ENCODE measurements at places on chromosomes 6 and 20.
A peak's percentile ranks its signal among the peaks of the same experiment; 100 is the strongest.

DNA sequence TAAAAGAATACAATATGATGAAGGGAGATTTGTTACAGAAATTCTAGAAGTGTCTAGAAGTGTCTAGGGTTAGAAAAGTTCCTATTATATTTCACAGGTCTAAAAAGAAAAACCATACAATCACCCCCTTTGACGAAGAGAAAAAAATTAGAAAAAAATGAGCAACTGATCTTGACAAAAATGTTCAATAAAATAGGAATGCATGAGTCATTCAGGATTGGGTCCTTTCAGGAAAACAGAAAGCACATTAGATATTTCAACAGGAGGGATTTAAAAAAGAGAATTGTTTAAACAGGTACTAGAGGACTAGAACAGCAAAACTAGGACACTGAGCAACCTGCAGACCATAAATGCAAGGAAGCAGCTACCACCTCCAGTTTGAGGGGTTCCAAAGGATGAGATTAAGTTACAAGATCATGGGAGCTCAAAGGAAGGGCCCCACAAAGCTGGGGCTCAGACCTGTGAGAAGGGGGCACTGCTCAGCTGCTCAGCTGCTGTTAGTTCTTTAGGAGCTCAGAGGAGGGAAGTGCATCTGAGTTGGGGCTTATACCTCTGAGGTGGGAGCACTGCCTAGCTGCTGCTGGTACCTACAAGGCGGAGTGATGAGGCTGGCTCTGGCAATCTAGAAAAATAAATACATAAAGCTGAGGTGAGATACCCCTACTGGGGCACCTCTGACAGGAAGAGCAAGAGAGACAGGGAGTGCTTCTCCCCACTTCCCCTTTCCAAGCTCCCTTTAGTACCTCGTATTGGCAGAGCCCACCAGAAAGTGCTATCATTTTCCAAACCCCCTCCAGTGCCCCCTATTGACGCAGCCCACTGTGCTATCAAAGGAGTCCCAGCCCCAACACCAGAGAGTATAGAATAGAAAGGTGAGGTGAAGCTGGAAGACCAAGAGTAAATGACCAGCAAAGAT is 27.1 kb upstream of the BEND6 start:
- no peak for DNase-seq

GRCh38 chr20:4108495-4109306 is 93.3 kb upstream of the RNF24 start:
- peak; percentile 92 for DNase-seq

GRCh38 chr20:62659488-62660239 is 17.4 kb downstream of the SLCO4A1 start:
- no peak for DNase-seq

- no peak for DNase-seq
These were observed 127.9 kb upstream of the MLIP start for GRCh38 chr6:53983301-53983700.

DNA sequence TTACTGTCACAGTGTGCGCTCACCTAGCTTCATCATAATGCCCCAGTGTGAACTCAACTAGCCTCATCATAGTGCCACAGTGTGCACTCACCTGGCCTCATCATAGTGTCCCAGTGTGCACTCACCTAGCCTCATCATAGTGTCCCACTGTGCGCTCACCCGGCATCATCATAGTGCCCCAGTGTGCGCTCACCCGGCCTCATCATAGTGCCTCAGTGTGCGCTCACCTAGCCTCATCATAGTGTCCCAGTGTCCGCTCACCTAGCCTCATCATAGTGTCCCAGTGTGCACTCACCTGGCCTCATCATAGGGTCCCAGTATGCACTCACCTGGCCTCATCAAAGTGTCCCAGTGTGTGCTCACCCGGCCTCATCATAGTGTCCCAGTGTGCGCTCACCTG is 10.6 kb downstream of the TMEM242 start:
- no peak for DNase-seq

GRCh38 chr6:6333501-6333900 is 13.0 kb upstream of the F13A1 start:
- no peak for DNase-seq

GRCh38 chr20:34260208-34260942 is 19.2 kb downstream of the ASIP start:
- DNase-seq = no peak

GRCh38 chr6:170031684-170032121 is 259.2 kb downstream of the DLL1 start:
- no peak for DNase-seq

Measured in adipocyte (in vitro differentiated cells).